ENCODE measurements at places on chromosomes 7 and 10.

- DNase-seq = peak; percentile 74
These were observed 175.3 kb downstream of the MDFIC start for GRCh38 chr7:115097175-115097671.

GRCh38 chr7:47480576-47481538 is 101.1 kb downstream of the TNS3 start:
- no peak for DNase-seq

DNA sequence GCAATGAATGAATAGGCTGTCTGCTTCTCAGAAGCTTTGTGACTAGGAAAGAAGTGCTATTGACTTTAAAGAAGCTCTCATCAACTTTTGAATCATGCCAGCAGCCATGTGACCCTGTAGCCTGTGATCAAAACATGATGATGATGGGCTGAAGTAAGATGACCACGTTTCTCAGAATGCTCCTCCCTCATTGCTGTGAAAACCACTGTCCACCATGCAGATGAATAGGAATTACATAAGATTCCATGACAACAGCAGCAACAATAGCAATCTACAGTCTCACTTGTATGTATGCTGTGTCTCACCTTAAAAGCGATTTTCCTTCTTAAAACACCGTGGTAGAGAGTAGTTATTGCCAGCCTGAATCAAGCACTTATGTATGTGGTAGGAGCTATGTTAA is 228.4 kb downstream of the TRIL start:
- no peak for DNase-seq

- DNase-seq = peak; percentile 68
These were observed 26.0 kb downstream of the CTNNA3 start for GRCh38 chr10:67669978-67670377.

GRCh38 chr10:129477051-129477450 is 10.0 kb downstream of the MGMT start:
- no peak for DNase-seq

- peak; percentile 36 for DNase-seq
These were observed 25.5 kb downstream of the FGFBP3 start for GRCh38 chr10:91883549-91884444.

DNA sequence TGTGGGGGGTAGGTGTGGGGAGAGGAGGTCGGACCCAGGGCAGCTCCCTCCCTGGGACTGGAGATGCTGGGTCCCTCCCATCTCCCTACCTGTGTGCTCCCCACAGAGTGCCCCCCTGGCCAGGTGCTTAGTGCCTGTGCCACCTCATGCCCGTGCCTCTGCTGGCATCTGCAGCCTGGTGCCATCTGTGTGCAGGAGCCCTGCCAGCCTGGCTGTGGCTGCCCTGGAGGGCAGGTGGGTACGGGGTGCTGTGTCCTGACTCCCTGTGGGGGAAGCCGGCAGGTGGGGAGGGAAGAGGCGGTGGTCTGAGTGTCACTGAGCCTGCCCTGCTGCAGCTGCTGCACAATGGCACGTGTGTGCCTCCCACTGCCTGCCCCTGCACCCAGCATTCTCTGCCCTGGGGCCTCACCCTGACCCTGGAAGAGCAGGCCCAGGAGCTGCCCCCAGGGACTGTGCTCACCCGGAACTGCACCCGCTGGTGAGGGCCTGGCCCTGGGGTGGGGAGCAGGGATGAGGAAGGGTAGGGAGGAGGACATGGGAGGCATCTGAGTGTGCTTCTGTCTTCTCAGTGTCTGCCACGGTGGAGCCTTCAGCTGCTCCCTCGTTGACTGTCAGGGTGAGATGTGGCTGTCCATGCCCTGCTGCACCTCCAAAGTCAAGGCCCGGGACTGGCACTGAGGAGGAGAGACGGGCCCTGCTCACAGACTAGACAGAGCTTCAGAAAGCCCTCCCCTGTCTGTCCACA is 11.7 kb upstream of the ZNF862 start:
- no peak for DNase-seq

- DNase-seq = peak; percentile 28
These were observed 122.3 kb downstream of the CNNM2 start for GRCh38 chr10:103040418-103040817.

GRCh38 chr7:130365511-130366441 is 14.5 kb upstream of the CPA1 start:
- no peak for DNase-seq

DNA sequence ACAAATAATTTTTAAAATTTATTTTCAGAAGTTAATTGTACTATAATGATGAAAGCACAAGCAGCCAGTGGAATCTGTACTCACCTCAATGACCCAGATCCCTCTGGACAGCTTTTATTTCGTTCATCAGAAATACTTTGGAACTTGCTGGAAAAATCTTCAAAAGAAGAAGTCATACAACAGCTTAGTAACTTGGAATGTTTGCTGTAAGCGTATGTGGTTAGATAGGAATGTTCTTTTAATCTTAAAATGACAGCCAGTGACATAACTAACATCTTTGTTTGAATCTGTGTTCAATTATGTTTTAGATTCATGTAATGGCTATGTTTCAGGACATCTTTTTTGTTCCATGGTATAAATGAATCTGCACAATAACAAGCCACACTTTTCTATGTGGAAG is 26.8 kb downstream of the CFAP69 start:
- peak; percentile 1 for DNase-seq

- DNase-seq = no peak
These were observed 59.0 kb upstream of the HABP2 start for GRCh38 chr10:113493882-113494301.

- DNase-seq = no peak
These were observed 2.1 kb downstream of the CADPS2 start for GRCh38 chr7:122884186-122884585.

DNA sequence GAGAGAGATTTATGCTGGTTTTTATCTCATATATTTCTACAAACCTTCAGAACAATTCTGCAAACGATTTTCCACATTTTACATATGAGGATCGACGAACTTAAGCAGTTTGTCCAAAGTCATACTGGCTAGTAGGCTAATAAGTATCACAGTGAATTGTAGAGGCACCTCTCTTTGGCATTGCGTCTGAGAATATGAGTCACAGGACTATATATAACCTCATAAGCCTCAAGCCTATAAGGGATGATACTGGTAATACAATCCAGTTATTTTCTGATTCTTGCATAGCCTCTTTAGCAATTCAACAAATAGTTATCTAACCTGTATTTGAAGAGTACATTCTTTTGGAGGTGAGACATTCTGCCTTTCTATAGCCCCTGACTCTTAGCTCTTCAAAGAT is 129.8 kb downstream of the GPR158 start:
- DNase-seq = no peak

DNA sequence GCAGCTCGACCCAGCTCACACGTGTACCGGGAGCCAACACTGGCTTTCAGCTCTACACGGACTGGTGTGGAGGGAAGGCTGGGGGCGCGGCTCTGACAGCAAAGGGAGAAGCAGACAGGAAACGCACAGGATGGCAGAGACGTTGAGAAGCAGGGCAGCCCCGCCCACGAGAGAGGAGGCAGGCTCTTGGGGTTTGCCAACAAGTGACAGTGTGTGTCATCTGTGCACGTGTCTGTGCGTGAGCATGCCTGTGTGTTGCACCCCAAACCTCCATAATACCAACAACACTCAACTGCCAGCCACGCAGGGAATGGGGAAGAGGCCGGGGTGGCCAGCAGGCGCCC is 64.4 kb upstream of the PDGFA start:
- no peak for DNase-seq

DNA sequence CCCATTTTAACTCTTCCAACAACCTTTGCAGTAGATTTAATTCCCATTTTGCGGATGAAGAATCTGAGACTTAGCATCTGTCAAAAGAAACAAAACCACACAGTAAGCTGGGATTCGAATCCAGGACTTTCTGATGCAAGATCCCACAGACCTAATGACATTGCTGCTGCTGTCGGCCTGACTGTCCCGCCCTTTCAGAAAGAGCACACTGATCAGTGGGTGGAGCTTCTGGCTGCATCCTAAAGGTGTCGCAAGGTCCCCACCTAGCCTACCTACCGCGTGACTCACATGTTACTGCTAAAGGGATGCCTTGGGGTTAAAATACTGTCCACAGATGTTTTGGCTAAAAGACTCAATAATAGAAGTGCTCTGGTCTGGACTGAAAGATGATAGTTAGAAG is 134.7 kb downstream of the EMX2 start:
- no peak for DNase-seq

DNA sequence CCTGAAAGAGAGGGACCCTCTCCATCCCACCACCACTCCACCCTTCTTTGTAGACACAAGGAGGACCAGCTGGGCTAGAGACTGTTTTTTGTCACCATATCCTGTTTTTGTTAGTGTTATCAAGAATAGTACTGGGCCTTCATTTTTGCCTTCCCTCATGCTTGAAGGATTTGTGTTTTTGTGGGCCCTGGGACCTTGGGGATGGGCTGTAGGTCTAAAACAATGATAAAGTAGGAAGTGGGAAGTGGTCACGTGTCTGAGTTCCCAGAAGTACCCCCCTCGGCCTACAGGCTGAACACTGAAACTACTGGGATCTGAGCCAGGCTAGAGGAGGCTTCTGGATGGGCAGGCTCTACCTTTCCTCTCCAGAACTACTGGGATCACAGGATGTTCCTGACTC is 8.9 kb downstream of the AGFG2 start:
- peak; percentile 64 for DNase-seq

GRCh38 chr7:77651575-77652162 is 44.6 kb upstream of the RSBN1L start:
- DNase-seq = peak; percentile 61

DNA sequence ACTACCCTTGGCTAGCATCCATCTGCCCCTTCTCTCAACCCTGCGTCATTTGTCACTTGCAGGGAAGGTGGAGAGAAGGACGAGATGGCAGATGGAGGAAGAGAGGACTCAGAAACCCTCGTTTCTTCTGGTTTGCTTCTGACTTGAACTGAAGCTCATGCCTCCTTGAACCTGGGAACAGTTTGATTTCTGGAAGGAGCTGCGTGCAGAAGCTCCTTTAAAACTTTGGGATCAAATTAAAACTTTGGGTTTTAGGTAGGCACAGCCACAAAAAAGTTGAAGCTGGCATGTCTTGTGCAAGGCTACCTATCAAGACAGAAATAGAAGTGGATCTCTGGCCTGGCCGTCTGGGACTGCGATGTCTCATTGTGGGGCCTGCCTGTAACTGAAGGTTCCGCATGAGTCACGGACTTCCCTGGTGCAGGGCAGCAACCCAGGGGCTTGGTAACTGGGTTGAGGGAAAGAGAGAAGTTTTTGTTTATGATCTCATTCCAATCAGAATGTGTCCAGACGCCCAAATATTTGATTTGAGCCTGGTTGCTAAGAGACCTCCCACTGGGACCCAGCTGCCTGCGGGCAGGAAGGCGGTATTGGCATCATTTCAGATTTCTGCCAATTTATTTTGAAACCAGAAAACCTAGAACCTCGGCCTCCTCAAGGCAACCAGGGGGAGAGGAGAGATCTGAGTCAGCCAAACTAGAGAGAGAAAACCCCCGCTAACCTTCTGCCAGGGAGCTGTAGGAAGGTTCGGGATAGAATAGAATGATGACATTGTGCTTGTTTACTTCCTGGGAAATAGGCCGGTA is 15.8 kb upstream of the CAMK1D start:
- DNase-seq = peak; percentile 86

DNA sequence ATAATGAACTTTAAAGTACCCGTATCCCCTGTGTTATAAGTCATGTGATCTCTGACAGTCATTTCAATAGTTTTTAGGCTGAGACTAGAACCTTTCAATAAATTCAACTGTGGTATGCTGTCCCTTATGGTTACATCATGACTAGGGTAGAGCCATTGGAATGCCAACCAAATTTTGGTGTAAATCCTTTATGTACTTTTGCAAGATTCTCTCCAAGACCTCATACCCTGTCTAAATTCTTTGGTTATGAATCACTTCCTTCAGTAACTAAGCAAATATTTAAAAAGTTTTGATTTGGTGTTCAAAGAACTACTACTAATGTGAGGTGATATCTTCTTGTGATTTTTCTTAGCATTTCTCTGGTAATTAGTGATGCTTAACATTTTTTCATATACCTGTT is 20.8 kb upstream of the OR6B1 start:
- peak; percentile 31 for DNase-seq

DNA sequence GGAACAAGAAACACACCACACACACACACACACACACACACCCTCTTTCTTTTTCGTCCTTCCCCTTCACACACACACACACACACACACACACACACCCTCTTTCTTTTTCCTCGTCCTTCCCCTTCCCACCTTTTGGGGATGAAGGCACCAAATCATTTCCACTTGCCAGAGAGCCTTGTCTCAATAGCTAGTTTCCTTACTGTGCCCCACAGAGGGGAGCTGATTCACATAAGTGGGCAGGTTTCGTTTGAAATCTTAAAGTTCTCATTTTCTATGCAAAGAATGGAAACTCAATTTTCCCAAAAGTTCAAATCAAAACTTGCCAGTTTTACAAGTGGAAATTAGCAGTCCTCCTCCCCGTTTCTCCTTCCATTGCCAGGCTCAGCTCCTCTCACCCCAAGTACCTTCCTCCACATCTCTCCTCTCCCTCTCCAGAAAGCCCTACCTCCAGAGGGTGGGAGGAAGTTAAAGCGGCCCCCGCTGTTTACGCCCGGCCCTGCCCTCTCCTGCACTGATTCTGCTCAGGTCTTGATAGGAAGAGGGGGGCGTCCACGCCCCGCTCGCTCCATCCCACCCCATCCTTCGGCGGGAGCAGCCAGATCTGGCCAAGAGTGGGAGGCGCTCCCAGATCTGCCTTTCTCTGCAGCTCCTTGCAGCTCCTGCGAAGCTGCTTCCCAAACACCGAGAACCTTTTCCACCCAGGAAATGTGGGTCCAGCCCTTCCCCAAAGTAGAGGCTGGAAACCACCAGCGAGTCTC is 1.3 kb downstream of the CTTNBP2 start:
- no peak for DNase-seq
